ENCODE measurements at places on chromosomes 12 and 14.

DNA sequence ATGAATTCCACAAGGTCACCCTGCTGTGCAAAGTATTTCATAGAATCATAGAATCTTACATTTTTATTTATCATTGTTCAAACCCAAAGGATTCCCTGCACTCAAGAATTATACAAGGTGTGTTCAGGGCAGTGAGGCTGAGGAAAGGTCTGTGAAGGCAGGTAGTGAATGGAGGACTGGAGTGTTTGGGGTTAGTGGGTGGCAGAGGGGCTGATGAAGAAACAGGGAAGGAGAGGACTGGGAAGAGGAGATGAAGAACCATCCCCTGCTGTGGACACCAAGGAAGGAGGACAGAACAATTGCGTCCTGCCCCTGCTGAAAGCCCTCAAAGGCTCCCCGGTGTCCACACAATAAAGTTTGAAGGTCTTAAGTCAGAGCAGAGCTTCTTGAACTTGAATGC lies 10.8 kb upstream of the BCDIN3D start:
- no peak overlapping the region for H3K4me3 ChIP-seq
- no peaks in the 10 kb centered on the region for H3K4me1 ChIP-seq
- DNase-seq: peak; percentile 60
- H3K36me3 ChIP-seq: no peaks in the 10 kb centered on the region
- H3K27ac ChIP-seq: no peak overlapping the region

GRCh38 chr12:97216848-97217247 lies 245.8 kb upstream of the RMST start:
- no peaks in the 10 kb centered on the region for H3K36me3 ChIP-seq
- DNase-seq: no peak
- H3K4me3 ChIP-seq: no peak overlapping the region
- no peak overlapping the region for H3K27ac ChIP-seq

DNA sequence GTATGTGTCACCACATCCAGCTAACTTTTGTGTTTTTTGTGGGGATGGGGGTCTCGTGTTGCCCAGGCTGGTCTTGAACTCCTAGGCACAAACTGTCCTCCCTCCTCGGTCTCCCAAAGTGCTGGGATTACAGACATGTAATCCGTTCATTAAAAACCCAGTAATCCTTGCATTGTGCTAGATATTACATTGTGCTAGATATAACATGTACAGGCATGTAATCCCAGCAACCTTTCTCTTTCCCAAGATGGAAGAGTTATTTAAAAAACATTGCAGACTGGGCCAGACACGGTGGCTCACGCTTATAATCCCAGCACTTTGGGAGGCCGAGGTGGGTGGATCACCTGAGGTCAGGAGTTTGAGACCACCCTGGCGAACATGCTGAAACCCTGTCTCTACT lies 19.7 kb downstream of the ELK3 start:
- H3K4me3 ChIP-seq: no peak overlapping the region
- peak overlapping the region; percentile 68 for H3K27ac ChIP-seq
- peaks cover 67% of the 10 kb centered on the region for H3K4me1 ChIP-seq

GRCh38 chr14:33782923-33783322 lies 168.0 kb downstream of the EGLN3 start:
- H3K4me3 ChIP-seq: no peak overlapping the region
- H3K4me1 ChIP-seq: peaks cover 14% of the 10 kb centered on the region
- no peaks in the 10 kb centered on the region for H3K27me3 ChIP-seq
- no peak overlapping the region for H3K27ac ChIP-seq
- DNase-seq: no peak

- no peak overlapping the region for H3K4me3 ChIP-seq
- no peaks in the 10 kb centered on the region for H3K36me3 ChIP-seq
- no peak for DNase-seq
- H3K4me1 ChIP-seq: no peaks in the 10 kb centered on the region
- H3K27ac ChIP-seq: no peak overlapping the region
Measured at GRCh38 chr14:63933110-63933509, 80.3 kb downstream of the SYNE2 start.

- H3K4me1 ChIP-seq: peaks cover 5% of the 10 kb centered on the region
- no peaks in the 10 kb centered on the region for H3K27me3 ChIP-seq
- H3K4me3 ChIP-seq: no peak overlapping the region
Measured at GRCh38 chr14:95117937-95118721, 39.2 kb downstream of the DICER1 start.

DNA sequence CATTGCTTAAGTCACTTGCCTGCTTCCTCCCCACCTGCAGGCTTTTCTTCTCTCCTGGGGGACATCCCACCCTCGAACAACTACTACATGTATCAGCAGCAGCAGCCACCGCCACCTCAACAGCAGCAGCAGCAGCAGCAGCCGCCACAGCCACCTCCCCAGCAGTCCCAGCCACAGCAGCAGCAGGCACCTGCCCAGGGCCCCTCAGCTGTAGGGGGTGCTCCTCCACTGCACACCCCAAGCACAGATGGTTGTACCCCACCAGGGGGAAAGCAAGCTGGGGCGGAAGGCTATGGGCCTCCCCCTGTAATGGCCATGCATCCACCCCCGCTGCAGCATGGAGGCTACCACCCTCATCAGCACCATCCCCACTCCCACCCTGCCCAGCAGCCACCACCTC lies 15.3 kb downstream of the FOXJ2 start:
- no peak overlapping the region for H3K4me3 ChIP-seq
- H3K4me1 ChIP-seq: no peaks in the 10 kb centered on the region
- H3K36me3 ChIP-seq: peaks cover 98% of the 10 kb centered on the region
- DNase-seq: no peak

DNA sequence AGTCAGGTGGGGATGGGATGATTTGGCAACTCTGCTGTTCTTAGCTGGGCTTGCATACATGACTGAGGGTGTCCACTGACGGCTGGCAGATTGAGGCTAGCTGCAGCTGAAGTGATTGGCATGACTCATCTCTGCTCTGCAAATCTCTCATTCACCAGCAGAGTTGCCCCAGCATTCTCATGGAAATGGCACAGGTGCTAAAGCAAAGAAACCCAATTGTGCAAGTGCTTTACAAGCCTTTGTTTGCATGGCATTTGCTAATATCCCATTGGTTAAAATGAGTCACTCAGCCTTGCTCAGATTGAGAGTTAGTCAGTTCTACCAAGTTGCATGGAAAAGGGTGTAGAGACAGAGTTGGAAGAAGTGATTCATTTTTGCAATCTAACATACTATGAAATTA lies 389.7 kb upstream of the FAR2 start:
- no peaks in the 10 kb centered on the region for H3K36me3 ChIP-seq
- no peaks in the 10 kb centered on the region for H3K4me1 ChIP-seq
- H3K4me3 ChIP-seq: no peak overlapping the region

GRCh38 chr12:15863372-15863771 lies 18.8 kb upstream of the STRAP start:
- H3K4me1 ChIP-seq: no peaks in the 10 kb centered on the region
- no peak for DNase-seq
- H3K27me3 ChIP-seq: no peaks in the 10 kb centered on the region
- no peak overlapping the region for H3K27ac ChIP-seq
- no peaks in the 10 kb centered on the region for H3K36me3 ChIP-seq

DNA sequence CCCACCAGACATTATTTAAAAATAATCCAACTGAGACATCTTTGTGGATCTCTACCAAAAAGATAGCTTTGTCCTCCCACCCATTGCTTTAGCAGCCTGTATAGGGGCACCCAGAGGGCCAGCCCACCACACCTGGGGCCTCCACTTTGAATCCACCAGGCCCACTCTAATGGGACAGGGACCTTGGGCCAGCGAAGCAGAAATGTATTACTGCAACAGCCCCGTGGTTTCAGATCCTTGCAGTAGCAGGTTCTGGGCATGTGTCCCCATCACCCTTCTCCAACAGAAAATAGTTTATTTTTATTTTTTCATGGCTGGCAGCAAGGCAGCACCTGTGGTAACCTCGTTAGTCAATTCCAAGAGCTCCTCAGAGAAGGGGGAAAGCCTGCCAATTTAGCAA lies 218.4 kb downstream of the ZFP36L1 start:
- H3K27me3 ChIP-seq: no peaks in the 10 kb centered on the region
- peak overlapping the region; percentile 33 for H3K27ac ChIP-seq
- no peak overlapping the region for H3K4me3 ChIP-seq
- no peak for DNase-seq
- H3K4me1 ChIP-seq: peaks cover 51% of the 10 kb centered on the region

All from esophagus muscularis mucosa (tissue), 4 donors.